ENCODE measurements at places on chromosomes 11 and 22. TPM values are rescaled to one million over a fixed set of nuclear protein-coding genes. Genes with fewer than 3 reads are reported as not detected.
A peak's percentile ranks its signal among the peaks of the same experiment; 100 is the strongest.

ACP2 gene
- total RNA-seq = 24.3 TPM

DNA sequence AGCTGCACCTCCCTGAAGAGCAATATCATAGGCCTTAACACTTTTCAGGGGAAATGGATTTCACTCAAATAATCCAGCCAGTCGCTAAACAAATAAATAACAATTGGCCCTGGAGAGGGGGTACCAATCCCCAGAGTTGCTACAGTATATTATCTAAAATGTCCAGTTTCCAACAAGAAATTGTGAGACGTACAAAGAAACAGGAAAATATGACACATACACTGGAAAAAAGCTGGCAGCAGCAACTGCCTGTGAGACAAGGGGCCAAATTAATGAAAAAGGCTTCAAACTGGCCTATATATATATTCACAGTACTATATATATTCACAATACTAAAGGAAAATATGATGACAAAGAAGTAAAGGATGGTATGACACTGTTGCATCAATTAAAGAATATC lies 4.0 kb downstream of the NF2 start:
- no peak for DNase-seq

DNA sequence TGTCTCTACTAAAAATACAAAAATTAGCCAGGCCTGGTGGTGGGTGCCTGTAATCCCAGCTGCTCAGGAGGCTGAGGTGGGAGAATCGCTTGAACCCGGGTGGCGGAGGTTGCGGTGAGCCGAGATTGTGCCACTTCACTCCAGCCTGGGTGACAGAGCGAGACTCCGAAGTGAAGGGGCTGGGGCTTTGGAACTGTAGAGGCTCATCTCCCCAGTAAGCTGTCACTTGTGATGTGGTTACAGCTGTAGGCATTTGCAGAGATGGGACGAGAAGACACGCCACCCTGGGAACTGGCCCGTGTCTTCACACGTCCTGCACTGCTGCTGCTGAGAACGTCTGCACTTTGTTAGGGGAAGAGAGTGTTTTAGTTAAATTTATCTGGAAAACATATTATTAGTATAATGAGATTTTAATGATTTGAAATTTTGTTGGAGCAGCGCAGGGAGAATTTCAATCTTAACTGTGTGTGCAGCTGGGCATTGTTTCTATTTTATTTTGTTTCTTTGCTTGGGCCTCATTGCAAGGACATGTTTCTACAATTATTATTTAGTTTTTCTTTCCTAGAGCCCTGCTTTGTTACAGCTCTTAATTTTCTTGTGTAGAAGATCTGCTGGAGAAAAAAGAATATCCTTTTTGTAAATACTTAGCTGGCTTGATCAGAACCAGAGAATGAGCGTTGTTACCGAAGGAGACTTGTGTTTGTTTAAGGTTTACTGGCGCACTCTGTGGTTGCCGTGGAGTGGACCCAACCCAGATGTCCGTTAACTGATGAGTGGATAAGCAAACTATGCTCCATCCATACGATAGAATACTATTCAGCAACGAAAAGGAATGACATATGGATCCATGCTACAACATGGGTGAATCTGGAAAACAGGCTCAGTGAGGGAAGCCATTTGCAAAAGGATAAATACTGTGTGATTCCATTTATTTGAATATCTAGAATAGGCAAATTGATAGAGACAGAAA lies 18.4 kb downstream of the PARVB start:
- DNase-seq = no peak

DNA sequence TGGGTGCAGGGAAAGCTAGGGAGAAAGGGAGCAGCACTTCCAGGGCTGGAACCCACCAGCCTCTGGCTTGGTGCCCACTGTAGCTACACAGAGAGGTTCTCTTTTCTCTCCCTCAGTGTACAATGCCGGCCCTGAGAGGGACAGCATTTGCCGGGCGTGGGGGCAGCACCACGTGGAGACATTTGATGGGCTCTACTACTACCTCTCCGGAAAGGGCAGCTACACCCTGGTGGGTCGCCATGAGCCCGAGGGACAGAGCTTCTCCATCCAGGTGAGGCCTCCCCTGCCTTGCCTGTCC lies 6.1 kb downstream of the OTOG start:
- DNase-seq = no peak

- DNase-seq = peak; percentile 69
Observed at GRCh38 chr22:42742940-42743339, 22.3 kb upstream of the A4GALT start.

GRCh38 chr22:23190526-23190925 lies 10.2 kb downstream of the BCR start:
- DNase-seq = no peak

F2 gene
- 0.06 TPM for total RNA-seq

- DNase-seq = no peak
Observed at GRCh38 chr22:23054531-23055257, 15.6 kb upstream of the GNAZ start.

DNA sequence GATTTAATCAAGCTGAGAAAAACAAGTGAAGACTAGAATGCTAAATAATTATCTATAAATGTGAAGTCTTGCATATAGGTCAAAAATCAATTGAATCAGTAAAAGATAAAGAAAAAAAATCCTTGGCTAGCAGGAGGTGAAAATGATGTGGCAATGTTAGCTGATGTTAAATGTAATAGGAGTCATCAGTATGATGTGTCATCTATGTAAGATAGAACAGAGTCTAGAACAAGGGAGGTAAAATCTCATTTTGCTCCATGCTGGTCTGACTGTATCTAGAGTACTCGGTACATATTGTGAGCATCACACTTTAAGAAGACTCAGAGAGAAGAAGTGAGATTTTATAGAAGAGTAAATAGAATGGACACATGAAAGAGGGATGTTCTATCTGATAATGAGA lies 721.2 kb downstream of the ETS1 start:
- no peak for DNase-seq

DNA sequence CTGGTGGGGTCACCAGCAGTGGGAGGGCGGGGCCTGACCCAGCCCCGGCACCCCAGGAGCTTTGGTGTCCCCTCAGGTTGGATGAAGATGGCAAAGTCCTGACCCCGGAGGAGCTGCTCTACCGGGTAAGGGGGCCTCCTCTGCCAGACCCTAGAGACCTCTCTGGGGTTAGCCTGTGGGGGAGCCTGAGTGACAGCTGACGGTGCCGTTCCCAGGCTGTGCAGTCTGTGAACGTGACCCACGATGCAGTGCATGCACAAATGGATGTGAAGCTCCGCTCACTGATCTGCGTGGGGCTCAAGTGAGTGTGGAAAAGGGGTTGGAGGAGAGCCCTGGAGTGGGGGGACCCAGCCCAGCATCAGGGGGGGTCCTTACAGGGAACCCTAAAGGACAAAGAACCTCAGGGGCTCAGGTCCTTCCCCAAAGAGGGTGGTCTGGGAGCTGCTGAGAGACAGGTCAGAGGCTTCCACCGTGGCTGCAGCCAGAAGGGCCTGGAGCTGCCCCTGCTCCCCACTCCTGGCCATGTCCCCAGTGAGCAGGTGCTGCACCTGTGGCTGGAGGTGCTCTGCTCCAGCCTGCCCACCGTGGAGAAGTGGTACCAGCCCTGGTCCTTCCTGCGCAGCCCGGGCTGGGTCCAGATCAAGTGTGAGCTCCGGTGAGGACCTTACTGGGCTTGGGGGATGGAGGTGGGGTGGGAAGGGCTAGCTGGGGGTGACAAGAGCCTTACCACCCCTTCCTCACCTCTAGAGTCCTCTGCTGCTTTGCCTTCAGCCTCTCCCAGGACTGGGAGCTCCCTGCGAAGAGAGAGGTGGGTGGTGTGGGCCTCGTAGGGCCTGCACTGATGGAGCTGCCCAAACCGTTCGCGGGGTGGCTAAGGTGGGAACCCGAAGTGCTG lies 38.6 kb downstream of the SGSM3 start:
- no peak for DNase-seq

DNA sequence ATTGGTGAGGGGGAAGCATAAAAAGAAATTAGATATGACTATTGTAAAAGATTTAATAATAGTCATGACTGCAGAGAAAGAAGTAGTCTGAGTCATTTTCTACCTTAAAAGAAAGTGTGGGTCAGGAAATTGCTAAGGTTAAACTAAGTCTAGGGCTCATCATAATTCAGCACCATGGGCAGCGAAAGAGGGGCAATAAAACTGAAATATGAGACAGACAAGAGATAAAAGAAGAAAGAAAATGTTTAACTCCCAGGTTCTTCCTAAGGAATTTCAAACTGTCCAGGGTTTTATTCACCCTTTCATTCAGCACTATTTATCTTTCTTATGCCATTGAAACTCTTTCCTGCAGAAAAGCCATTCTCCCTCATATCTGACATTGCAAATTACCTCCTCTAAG lies 114.4 kb upstream of the API5 start:
- DNase-seq = no peak

TBX1 gene
- not detected for total RNA-seq

GRCh38 chr11:116702772-116703385 lies 69.9 kb downstream of the BUD13 start:
- DNase-seq = no peak

DNA sequence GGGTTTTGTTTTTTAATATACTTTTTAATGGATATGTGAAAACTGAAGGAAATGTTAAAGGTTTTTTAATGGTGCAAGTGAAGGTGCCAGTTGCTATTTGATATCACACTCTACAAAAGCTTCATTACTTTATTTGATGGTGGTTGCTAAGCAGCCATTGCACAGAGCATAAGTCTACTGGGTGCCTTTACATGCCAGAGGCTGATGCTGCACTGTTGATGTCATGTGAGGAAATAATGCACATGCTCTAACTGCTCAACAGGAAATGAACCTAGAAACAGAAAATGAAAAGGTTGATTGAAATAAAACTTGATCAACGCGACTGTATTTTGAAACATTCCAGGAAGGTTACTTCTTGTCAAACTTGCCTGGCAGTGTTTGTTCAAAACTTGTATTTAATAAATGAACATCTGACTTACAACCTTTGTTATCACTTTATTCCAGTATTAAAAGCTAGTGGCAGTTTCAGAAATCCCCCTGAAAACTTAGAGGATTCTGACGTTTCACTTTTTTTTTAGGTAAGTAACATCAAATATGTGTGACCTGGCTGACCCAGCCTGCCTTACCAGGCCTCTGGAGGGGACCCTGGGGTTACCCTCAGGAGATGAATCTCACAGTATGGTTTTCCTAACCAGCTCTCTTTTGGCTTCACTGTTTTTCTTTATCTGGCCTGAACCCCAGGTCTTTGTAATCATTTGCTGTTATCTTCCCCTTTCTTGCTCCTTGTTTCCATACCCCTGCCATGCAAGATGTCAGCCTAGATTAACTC lies 2.4 kb upstream of the ATP5MG start:
- no peak for DNase-seq

DNA sequence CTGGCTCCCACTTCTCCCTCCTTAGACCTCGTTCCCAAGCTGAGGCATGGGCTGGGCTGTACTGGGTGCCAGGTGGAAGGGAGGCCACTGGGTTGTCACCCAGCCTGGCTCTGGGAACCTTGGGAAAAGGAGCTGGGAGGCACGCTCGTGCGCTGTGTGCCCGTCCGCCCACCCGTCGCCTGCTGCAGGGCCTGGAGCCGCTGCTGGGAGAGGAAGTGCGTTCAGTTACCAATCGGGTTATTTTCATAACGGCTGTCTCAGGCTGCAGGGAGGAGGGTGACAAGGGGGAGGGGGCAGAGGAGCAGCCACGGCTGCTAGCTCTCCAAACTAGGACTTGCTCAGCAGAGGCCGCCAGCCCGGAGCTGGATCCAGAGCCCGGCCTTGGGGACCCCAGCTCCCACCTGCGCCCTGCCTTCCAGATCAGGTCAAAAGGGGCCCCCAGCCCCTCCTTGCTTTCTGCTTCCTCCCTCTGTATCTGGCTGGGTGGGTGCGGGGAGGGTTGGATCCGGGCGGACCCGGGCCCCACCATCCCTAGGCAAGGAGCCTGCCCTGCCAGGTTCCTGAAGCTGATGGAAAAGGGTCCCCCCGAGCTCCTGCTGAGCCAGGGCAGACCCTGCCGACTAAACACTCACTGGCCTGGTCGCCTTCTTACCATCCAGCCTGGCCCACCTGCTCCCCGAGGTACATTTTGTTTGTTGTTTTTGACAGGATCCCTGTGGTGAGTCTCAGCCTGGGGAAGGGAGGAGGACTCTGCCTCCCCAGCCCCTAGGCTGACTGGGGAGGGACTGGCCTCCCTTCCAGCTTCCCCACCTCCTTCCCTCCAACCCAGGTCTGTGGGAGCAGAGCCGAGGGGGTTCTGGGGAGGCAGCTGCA lies 14.3 kb downstream of the DGKZ start:
- no peak for DNase-seq

- DNase-seq = no peak
Observed at GRCh38 chr11:34072832-34073231, 21.3 kb downstream of the CAPRIN1 start.

OR4A16 gene
- not detected for total RNA-seq

VWCE gene
- total RNA-seq = 5.1 TPM

DNA sequence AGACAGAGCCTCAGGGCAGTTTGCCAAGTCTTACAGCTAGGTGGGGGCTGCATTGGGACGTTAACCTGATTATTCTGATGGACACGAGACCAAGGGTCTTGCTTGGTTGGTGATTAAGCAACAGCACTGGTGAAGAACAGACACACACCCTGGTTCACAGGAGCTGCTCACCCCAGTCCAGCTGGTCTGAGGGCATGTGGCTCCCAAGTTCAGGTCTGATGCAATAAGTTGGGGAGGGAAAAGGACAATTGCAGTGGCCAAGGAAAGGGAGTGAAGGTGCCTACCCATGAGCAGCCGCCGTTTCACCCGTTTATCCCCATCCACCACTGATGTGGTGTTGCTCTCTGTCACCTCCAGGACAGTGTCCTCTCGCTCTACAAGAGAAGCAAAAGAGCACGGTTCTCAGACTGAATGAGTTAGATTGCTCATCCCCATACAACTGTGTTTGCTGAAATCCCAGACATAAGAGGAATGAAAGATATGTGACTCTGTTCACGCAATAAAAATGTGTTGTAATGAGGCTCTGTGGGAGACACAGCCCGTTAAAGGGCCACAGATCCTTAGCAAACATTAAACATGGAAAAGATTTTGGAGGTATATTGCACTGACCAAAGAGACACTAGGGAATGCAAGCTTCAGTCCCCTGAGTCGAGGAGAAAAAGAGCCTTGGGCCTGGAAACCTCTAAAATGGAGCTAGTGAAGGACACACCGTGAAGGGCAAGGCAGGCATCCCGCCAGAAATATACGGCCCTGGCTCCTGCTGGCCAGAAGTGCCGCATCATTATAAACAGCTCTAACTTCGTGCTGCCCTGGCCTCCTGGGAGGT lies 25.6 kb downstream of the SCUBE2 start:
- no peak for DNase-seq

- no peak for DNase-seq
Observed at GRCh38 chr11:111416231-111416960, 37.3 kb upstream of the POU2AF1 start.

GRCh38 chr11:69500285-69501120 lies 19.0 kb downstream of the LINC01488 start:
- DNase-seq = no peak

- DNase-seq = no peak
Observed at GRCh38 chr22:21762712-21763581, 27.4 kb upstream of the YPEL1 start.

- no peak for DNase-seq
Observed at GRCh38 chr11:126165757-126166156, 45.7 kb downstream of the RPUSD4 start.

GRCh38 chr11:3104051-3104714 lies 47.0 kb upstream of the CARS1 start:
- DNase-seq = no peak

LRRC10B gene
- 0.74 TPM for total RNA-seq

CD6 gene
- total RNA-seq = not detected

SMC1B gene
- 0.09 TPM for total RNA-seq

GRCh38 chr11:92623055-92623454 lies 346.4 kb upstream of the MTNR1B start:
- no peak for DNase-seq

TEX12 gene
- total RNA-seq = 0.51 TPM

- no peak for DNase-seq
Observed at GRCh38 chr11:63535734-63536133, 874 bp upstream of the PLAAT4 start.

Data from neural progenitor cell (in vitro differentiated cells).